NCI-H460 (cell line): ENCODE measurements at places on chromosomes 3 and 15. TPM values are rescaled to one million over a fixed set of nuclear protein-coding genes. Genes with fewer than 3 reads are reported as not detected.

Gene SI
- not detected in 2 replicates for total RNA-seq

Gene CLDN1
- total RNA-seq, result 115 and 121 TPM in 2 replicates

Gene ADGRG7
- not detected in 2 replicates for total RNA-seq

Gene LRRC3B
- total RNA-seq, result not detected in 2 replicates

Gene CCR9
- total RNA-seq, result not detected in 2 replicates

Gene ISLR2
- not detected in 2 replicates for total RNA-seq

Gene FSD2
- total RNA-seq, result not detected in 2 replicates

Gene SPINK8
- total RNA-seq, result not detected in 2 replicates

Gene SRGAP3
- 0.27 and 2.0 TPM in 2 replicates for total RNA-seq

Gene PIGBOS1
- total RNA-seq, result 18.6 and 23.9 TPM in 2 replicates

Gene RPL35A
- total RNA-seq, result 1,951 and 2,039 TPM in 2 replicates

Gene BFSP2
- not detected in 2 replicates for total RNA-seq

Gene CP
- 6.2 TPM in 2 replicates for total RNA-seq

Gene DPPA2
- not detected in 2 replicates for total RNA-seq

Gene NFKBIZ
- 4.0 and 4.7 TPM in 2 replicates for total RNA-seq

Gene QTRT2
- total RNA-seq, result 19.9 and 23.6 TPM in 2 replicates

Gene TP63
- total RNA-seq, result not detected in 2 replicates

Gene SLC24A5
- not detected in 2 replicates for total RNA-seq

Gene C2CD4A
- 0.63 and 0.72 TPM in 2 replicates for total RNA-seq

Gene WDR73
- 32.2 and 43.8 TPM in 2 replicates for total RNA-seq

Gene PIK3CA
- 10.5 and 13.4 TPM in 2 replicates for total RNA-seq

Gene ARGFX
- total RNA-seq, result not detected in 2 replicates

Gene KBTBD13
- not detected in 2 replicates for total RNA-seq

Gene DNAH12
- total RNA-seq, result not detected in 2 replicates

Gene SYNPR
- total RNA-seq, result not detected in 2 replicates

Gene ANKRD63
- total RNA-seq, result not detected in 2 replicates

Gene CHRNA7
- 1.2 and 2.9 TPM in 2 replicates for total RNA-seq

Gene HRG
- total RNA-seq, result 0.10 TPM in 1 of 2 replicates, not detected in the other

Gene GATM
- 0.25 and 0.78 TPM in 2 replicates for total RNA-seq

Gene GP9
- not detected in 2 replicates for total RNA-seq

Gene PLSCR5
- not detected in 2 replicates for total RNA-seq

Gene MEGF11
- total RNA-seq, result 0.40 and 0.89 TPM in 2 replicates

Gene MUC4
- not detected in 2 replicates for total RNA-seq

Gene FOXL2
- total RNA-seq, result 2.7 and 3.0 TPM in 2 replicates

Gene CFAP20DC
- total RNA-seq, result 0.98 and 2.6 TPM in 2 replicates

Gene TRPM7
- 31.8 and 40.2 TPM in 2 replicates for total RNA-seq

Gene PAK6
- 1.6 TPM in 1 of 2 replicates, not detected in the other for total RNA-seq

Gene DNAJB11
- total RNA-seq, result 60.4 and 66.3 TPM in 2 replicates

Gene GOLGA6L7
- not detected in 2 replicates for total RNA-seq

Gene CCDC33
- total RNA-seq, result 0.12 TPM in 1 of 2 replicates, not detected in the other

Gene RBM5
- 56.9 and 61.4 TPM in 2 replicates for total RNA-seq

Gene MTFMT
- 22.7 and 24.4 TPM in 2 replicates for total RNA-seq

Gene XCR1
- not detected in 2 replicates for total RNA-seq

Gene ITIH3
- not detected in 2 replicates for total RNA-seq

Gene IMPG2
- 0.12 TPM in 1 of 2 replicates, not detected in the other for total RNA-seq

Gene UROC1
- total RNA-seq, result not detected in 2 replicates

Gene XYLB
- total RNA-seq, result 3.1 and 4.4 TPM in 2 replicates

Gene UQCRC1
- total RNA-seq, result 193 and 196 TPM in 2 replicates
